ENCODE measurements at places on chromosomes 4 and X.
A peak's percentile ranks its signal among the peaks of the same experiment; 100 is the strongest.

- DNase-seq = peak; percentile 56
Observed at GRCh38 chr4:25937801-25938200, 23.8 kb downstream of the SMIM20 start.

GRCh38 chr4:123597586-123597985 lies 201.0 kb downstream of the SPRY1 start:
- DNase-seq = peak; percentile 78

DNA sequence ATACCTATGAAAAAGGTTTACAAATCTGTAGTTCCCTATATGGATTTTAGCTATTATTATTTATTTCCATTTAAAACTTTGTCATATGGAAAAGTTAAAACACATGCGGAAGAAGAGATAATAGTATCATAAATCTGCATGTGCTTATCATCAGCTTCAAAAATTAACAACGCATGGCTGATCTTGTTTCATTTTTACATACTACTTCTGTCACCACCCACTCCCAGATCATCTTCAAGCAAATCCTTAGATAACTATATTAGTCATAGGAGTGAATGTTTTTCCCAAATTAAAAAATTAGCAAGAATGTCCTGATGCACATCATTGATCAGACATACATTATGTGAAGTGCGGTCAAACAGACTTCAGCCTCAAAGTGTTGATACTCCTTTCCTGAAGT lies 24.6 kb upstream of the MOB1B start:
- no peak for DNase-seq

DNA sequence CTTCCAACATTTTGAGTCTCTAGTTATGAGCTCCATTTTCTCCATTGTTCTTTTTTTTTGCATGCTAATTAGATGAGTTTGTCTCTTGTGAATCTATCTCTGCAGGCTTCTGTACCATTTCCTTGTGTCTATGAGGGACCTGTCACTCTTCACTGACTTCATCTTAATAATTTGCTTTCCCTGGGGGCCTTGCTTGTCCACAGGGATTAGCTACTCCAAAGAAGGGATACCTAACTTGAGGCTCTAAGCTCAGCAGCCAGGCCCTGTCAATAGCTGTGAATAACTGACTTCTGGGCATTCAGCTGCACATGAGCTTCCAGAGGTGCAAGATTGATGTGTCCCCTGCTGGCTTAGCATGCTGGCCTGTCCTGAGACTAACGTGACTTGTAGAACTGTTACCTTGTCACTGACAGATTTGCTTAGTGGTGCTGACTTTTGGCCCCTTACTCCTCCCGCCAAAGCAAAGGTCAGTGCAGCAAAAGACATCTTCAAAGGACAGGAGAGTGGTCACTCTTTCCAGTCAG lies 124.6 kb downstream of the AFF2 start:
- DNase-seq = no peak

- DNase-seq = no peak
Observed at GRCh38 chrX:28998609-28999135, 411.4 kb downstream of the IL1RAPL1 start.

Measured in iris pigment epithelial cell (primary cell).